Activated CD8-positive, alpha-beta T cell treated with anti-CD3 and anti-CD28 coated beads for 36 hours (primary cell): ENCODE measurements at places on chromosomes 6 and 20. TPM values are rescaled to one million over a fixed set of nuclear protein-coding genes. Genes with fewer than 3 reads are reported as not detected.

DNA sequence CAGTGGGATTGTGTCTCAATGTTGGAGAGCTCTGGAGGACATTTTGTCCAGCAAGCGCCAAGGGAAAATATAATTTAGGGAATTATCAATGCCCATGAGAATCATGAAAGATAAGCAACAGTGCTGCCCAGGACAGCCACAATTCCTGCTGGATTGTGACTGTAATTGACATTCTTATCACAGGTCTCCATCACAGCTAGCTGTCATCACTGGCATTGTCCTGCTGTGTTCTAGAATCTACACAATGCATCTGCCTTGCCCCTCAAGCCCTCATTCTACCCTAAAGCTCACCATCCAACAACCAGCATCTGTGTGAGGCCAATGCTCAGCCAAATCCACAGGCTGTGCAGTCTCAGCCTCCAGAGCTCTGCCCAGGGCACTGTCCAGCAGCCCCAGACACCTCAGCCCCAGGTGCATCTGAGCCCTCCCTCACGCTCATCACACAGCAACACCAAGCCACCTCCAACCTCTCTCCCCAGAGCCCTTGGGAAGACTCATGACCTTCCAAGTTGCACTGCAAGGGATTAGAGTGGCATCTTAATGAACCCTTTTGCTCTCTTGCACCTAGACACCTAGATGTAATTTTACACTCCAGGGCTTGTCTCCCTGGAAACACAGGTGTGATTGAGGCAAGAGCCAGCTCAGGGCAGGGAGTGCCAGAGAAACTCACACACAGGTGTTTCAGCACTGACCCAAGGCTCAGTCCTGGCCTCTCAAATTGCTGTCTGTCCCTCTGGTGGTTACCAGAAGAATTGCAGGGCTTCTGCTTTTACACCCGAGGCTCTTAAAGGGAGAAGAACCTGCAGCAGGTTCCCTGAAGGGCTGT is 85.2 kb upstream of the PHACTR3 start:
- no peak overlapping the region for H3K4me3 ChIP-seq
- H3K27me3 ChIP-seq, result peaks cover 51% of the 10 kb centered on the region
- no peak overlapping the region for H3K27ac ChIP-seq
- peak; percentile 28 for DNase-seq
- H3K36me3 ChIP-seq, result no peaks in the 10 kb centered on the region

DNA sequence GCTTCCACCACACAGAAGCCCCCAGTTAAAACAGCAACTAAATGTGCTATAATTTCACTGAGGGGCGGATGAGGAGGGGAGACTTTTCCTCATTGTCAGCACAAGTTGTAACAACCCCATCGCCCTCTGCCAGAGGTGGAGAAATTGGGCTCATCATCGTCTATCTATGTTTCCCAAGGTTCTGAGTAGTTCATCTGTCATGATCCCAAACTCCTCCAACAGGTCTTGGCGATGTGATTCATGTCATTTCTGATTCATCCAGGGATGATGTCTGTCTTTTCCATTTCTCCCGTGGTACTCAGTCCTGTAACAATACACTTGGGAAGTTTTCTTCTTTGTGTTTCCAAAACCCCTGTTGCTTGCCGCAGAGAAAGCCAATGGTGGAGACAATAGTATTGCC is 51.0 kb downstream of the TFAP2A start:
- no peak overlapping the region for H3K4me3 ChIP-seq
- peaks cover 7% of the 10 kb centered on the region for H3K27me3 ChIP-seq
- H3K27ac ChIP-seq, result no peak overlapping the region
- no peaks in the 10 kb centered on the region for H3K4me1 ChIP-seq
- no peak for DNase-seq

DNA sequence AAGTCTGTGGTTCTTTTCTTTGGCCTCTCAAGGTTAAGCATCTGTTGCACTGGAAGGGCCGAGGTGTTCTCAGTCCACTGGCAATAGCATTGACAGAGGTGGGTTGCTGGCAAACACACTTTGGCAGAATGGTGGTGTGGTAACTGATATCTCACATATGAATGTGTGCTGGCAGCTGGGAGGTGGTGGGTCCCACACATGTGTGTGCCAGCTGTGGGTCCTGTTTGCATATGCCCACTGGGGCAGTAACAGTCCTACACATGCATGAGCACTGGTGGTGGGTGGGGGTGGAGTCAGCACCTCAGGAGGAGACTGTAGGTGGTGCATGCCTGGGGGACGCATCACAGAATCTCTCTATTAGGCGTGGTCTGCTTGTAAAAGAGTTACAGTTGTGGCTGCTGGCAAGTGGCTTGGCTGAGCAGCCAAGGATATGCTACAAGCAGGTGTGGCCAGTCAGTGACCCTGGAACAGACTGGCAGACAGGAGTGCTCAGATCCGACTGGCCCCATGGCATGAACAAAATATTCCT is 934.3 kb downstream of the GRIK2 start:
- no peaks in the 10 kb centered on the region for H3K27me3 ChIP-seq
- DNase-seq, result no peak
- no peaks in the 10 kb centered on the region for H3K36me3 ChIP-seq
- H3K27ac ChIP-seq, result no peak overlapping the region
- no peaks in the 10 kb centered on the region for H3K4me1 ChIP-seq

- no peaks in the 10 kb centered on the region for H3K27me3 ChIP-seq
- H3K36me3 ChIP-seq, result no peaks in the 10 kb centered on the region
- H3K27ac ChIP-seq, result no peak overlapping the region
- H3K4me3 ChIP-seq, result no peak overlapping the region
Measured at GRCh38 chr20:31838646-31839292, 6.6 kb downstream of the FOXS1 start.

GRCh38 chr6:159259441-159260125 is 90.4 kb downstream of the FNDC1 start:
- H3K27me3 ChIP-seq, result peaks cover 8% of the 10 kb centered on the region
- no peak for DNase-seq
- H3K4me1 ChIP-seq, result no peaks in the 10 kb centered on the region
- no peaks in the 10 kb centered on the region for H3K36me3 ChIP-seq
- no peak overlapping the region for H3K27ac ChIP-seq
- H3K4me3 ChIP-seq, result no peak overlapping the region

DNA sequence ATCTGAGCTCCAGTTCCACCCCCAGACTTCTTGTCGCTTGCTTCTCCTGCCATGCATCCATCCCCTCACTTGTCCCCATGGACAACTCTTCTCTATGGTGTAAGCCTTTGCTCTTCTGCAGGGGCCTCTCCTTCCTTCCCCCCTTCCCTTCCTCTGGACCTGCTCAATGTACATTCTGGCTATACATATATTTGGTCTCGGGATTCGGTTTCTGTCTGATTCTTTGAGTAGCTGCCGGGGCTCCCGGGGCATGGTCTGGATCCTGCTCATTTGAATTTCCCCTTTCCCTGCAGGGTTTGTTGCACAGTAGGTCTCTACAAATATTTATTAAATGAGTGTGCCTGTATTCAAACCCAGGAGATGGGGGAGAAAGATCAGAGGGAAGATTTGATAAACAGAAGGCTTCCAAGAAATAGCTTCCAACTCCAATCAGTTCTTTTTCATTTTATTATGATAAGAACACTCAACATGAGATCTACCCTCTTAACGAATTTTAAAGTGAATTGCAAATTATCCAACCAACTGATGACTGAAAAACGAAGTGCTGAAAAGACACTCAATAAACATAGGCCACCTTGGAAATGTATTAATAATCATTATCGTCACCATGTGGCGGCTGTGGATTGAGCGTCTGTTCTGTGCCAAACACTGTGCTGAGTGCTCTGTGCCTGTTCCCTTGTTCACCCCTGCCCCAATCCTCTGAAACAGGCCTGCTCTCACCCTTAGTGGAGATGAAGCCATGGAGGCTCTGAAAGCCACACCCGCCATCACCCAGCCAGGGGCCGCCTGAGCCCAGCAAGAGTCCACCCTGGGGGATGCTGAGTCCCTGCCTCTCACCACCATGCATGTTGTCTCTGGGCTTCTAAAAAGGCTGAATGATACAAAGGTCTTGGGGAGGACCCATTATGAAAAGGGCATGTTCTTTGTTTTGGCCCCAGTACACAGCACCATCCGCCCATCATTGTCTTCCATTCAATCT is 34.3 kb upstream of the APCDD1L start:
- H3K36me3 ChIP-seq, result no peaks in the 10 kb centered on the region
- no peak overlapping the region for H3K27ac ChIP-seq
- H3K27me3 ChIP-seq, result peaks cover 6% of the 10 kb centered on the region
- H3K4me3 ChIP-seq, result no peak overlapping the region
- H3K4me1 ChIP-seq, result no peaks in the 10 kb centered on the region

GRCh38 chr6:34919651-34920050 is 30.6 kb downstream of the ANKS1A start:
- H3K36me3 ChIP-seq, result peaks cover 1% of the 10 kb centered on the region
- H3K27me3 ChIP-seq, result no peaks in the 10 kb centered on the region
- H3K4me1 ChIP-seq, result peaks cover 11% of the 10 kb centered on the region

DNA sequence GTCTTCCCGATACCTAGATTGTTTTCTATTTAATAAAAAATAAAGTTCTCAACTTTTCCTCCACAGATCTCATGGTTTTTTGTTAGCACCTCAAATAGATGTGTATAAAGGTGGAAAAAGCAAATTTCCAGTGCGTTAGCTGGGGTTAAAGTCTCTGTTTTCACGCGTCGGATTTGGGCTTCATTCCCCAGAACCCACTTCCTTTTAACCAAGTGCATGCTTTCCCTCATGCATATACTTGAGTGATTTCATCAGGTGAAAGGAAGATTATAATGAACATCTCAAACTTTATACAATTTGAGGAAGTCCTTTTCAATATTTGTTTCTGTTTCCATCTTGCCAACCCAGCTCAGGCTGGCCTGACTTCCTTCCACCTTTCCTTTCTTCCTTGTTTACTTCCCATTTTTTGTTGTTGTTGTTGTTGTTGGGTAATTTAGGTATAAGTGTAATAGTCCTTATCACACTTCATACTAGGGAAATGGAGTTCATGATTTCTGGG is 43.9 kb upstream of the GGTLC1 start:
- peaks cover 28% of the 10 kb centered on the region for H3K4me1 ChIP-seq
- no peak for DNase-seq
- no peak overlapping the region for H3K4me3 ChIP-seq
- H3K27ac ChIP-seq, result peak overlapping the region; percentile 82
- H3K27me3 ChIP-seq, result no peaks in the 10 kb centered on the region

- DNase-seq, result no peak
- H3K27ac ChIP-seq, result no peak overlapping the region
- H3K4me3 ChIP-seq, result no peak overlapping the region
- no peaks in the 10 kb centered on the region for H3K4me1 ChIP-seq
- no peaks in the 10 kb centered on the region for H3K36me3 ChIP-seq
- H3K27me3 ChIP-seq, result no peaks in the 10 kb centered on the region
Measured at GRCh38 chr6:78533426-78533825, 333.9 kb upstream of the IRAK1BP1 start.

DNA sequence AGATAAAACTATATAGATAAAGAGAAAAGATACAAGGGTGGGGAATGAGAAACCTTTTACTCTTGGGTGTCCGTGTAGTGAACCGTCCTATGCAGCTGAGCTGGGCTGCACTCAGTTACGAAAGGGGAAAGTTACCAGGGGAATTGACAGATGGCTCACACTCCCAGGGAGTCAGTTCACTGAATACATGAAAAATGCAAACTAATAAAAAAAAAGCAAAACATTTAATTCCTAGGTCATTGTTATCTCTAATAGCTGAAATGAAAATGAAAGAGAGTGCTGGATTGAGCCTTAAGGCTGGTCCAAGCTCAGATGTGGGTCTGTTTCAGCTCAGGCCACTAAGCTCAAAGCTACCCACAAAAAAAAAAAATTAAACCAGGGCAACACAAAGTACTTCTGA is 138.0 kb downstream of the THBS2 start:
- H3K4me3 ChIP-seq, result no peak overlapping the region
- H3K27me3 ChIP-seq, result peaks cover 5% of the 10 kb centered on the region
- DNase-seq, result no peak
- no peaks in the 10 kb centered on the region for H3K36me3 ChIP-seq
- no peaks in the 10 kb centered on the region for H3K4me1 ChIP-seq
- no peak overlapping the region for H3K27ac ChIP-seq

DNA sequence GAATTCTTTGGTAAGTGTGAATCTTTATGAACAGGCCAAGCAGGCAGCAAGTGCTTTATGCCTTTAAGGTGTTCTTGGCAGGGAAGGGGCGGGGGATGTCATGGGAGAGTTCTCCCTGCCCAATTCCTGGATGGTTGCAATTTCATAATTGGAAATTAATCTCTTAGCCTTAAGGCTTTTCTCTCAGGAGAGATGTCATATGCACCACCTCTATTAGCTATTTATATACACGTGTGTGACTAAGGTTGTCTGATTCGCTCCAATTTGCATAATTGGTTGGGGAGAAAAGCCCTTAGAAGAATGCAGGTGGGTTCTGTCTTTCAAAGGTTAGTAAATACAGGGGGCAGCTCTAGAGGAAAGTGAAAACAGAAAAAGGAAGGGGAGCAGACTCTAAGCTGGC is 5.2 kb upstream of the ENPP5 start:
- H3K36me3 ChIP-seq, result no peaks in the 10 kb centered on the region
- DNase-seq, result no peak
- peaks cover 21% of the 10 kb centered on the region for H3K4me1 ChIP-seq
- H3K4me3 ChIP-seq, result no peak overlapping the region
- H3K27ac ChIP-seq, result no peak overlapping the region
- H3K27me3 ChIP-seq, result peaks cover 8% of the 10 kb centered on the region

- no peaks in the 10 kb centered on the region for H3K27me3 ChIP-seq
- no peak overlapping the region for H3K27ac ChIP-seq
- DNase-seq, result no peak
- no peak overlapping the region for H3K4me3 ChIP-seq
- no peaks in the 10 kb centered on the region for H3K36me3 ChIP-seq
- peaks cover 10% of the 10 kb centered on the region for H3K4me1 ChIP-seq
Measured at GRCh38 chr20:50723672-50724071, 7.7 kb upstream of the PARD6B start.

DNA sequence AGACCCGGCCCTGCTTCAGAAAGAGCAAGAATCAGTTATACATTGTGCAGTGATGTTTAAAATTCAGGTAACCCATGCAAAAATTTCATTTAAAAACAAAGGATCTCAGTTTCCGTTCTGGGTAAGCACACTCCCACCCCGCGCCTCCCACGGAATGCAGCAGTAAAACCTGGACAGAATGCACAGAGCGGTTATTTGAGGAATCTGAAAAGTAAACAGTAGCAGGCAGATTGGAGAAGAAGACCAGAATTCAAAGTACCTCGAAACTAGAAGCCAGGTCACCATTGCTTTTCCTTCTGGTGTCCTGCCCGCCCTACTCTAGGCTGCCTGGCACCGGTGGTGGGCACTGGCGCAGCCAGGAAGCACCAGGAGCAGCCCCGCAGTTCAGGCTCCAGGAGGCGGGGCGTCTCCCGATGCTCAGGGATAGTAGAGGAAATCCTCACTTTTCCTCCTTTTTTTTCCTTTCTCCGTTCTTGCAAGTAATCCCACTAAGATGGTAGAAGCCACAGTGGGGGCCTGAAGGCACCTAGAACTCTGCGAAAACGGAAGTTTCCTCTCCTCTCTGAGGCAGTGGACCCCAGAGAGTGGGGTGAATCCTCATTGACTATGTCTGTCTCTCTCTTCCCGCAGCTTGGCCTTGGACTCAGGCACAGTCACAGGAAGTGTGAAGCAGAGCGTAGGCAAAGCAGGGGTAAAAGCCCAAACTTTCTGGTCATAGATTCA is 28.3 kb downstream of the METTL24 start:
- H3K27me3 ChIP-seq, result peaks cover 4% of the 10 kb centered on the region
- DNase-seq, result no peak
- H3K27ac ChIP-seq, result no peak overlapping the region

GRCh38 chr6:33028220-33028849 is 18.9 kb upstream of the HLA-DOA start:
- no peak overlapping the region for H3K27ac ChIP-seq
- no peak for DNase-seq
- no peak overlapping the region for H3K4me3 ChIP-seq

TNXB gene
- 1.8 TPM for total RNA-seq

LAMP5 gene
- not detected for total RNA-seq

HMGN4 gene
- 83.3 TPM for total RNA-seq

THBS2 gene
- total RNA-seq, result not detected

MDN1 gene
- 69.0 TPM for total RNA-seq

RIMS1 gene
- total RNA-seq, result not detected

MUC21 gene
- total RNA-seq, result not detected
